ENCODE measurements at places on chromosomes 12 and 14.
A peak's percentile ranks its signal among the peaks of the same experiment; 100 is the strongest.

DNA sequence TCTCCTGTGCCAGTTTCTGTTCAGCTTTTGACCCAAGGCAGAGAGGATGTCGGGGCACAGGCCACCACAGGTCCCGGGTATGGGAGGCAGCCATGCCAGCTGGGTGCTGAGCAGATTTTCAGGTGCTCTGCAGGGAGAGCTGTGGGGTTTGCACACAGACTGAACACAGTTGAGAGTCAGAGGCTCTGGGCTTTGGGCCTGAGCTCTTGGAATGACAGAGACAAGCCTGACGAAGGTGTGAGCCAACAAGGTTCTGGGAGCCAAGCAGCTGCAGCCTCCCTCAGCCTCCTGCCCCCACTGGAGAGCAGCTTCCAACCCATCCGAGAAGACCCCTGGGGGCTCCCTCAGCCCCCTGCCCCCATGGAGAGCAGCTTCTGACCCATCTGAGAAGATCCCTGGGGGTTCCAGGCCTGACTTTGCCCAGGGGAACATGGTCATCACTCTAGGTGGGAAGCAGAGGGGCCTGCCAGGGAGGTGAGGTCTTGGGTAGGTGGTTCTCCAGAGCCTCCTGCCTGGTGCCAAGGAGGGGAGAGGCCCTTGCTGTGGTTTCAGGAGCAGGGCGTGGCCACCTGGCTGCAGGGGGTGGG, 13.8 kb downstream of the FBRSL1 start:
- no peak for DNase-seq

DNA sequence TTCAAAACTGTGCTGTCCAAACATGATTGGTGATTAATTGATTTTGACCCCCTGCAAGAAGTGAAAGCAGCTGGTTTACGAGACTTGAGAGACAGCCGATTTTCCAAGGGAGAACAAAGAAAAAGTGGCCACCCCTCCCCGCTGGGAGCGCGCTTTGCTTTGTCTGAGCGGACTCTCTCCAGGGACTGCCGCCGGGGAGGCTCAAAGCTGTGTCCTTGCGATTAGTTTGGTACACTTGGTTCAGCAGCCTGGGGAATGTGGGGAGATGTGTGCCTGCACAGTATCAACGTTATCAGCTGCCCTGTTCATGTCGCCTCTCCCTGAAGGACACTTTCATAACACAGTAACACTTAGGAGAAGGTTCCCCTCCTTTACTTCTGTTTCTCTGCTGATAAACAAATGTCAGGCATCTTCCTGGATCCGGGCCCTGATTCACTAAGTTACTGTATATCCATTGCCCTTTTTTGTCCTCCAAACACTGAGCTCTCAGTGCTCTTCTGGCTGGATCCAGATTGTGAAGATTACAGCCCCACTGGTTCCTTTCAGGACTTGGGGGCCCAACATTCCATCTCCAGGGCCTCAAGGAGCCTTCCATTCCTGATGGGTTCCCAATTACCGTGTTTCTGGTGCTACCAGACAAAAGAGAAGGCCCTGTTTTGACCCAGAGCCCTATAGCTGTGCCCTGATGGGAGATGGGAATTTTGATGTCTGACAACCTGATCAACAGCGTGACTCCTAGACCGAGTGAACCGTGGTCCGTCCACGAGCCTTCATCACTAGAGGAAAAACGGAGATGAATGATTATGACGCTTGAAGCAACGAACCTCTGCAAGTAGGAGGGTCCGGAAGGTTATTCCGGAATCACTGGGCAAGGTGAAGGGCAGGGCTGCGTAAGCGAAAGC, 31.7 kb upstream of the TUBA1C start:
- no peak for DNase-seq

- DNase-seq = peak; percentile 11
Observed at GRCh38 chr12:31118347-31119191, 44.9 kb downstream of the DDX11 start.

DNA sequence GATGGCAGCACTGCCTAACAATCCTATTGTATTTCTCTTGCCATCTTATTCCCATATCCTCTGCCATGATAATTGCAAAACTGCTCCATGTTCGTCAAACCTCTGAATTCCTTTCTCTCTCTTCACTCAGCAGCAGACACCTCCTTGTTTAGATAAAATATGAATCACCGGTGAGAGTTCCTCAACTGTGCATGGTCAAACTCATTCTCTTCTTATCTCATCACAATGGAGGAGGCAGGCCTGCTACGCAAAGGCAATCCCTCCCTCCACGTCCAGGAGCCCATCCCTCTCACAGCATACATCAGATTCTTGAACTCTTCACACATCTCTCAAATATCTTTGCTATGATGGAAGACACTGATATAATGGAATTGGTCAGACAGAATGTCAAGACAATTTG, 90.1 kb upstream of the DAAM1 start:
- DNase-seq = no peak

DNA sequence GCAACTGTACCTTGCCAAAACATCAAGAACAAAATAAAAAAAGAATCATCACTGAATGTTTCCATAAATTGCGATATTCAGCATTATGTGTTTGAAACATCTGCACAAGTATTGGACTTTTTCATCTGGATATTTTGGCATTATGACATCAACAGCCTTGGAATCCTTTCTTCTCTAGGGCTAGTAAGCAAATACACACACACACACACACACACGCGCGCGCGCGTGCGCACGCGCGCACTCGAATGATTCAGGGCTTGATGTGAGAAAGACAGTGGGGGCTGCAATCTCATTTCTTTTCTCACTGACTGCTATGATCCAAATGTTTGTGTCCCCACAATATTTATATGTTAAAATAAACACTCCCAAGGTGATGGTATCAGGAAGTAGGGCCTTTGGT, 90.0 kb upstream of the SLC38A4 start:
- no peak for DNase-seq

DNA sequence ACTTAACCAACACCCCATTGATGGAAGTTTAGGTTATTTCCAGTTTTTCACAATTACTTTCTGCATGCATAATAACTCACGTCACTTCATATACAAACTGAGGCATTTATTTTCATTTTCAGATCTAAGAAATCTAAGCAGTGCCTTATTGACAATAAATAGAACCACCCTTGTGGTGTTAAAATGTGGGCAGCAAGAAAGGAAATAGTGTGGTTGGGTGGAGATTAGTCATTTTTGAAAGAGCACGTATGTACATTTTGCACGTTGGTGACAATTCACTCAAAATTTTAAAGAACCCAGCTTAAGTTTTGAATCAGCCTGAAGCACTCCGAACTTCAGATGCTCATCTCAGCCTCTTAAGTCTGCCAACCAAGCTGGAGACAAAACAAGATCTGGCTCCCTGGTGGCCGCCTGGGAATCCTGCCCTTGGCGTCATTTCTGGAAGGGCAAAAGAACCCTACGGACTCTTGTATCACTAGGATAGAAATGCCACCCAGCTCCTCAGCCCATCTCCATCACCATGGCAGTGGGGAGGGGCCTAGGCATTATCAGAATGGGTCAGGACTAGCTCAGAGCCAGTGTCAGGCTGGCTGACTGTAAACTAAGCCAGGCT, 89.5 kb upstream of the BCL2L14 start:
- DNase-seq = peak; percentile 94

DNA sequence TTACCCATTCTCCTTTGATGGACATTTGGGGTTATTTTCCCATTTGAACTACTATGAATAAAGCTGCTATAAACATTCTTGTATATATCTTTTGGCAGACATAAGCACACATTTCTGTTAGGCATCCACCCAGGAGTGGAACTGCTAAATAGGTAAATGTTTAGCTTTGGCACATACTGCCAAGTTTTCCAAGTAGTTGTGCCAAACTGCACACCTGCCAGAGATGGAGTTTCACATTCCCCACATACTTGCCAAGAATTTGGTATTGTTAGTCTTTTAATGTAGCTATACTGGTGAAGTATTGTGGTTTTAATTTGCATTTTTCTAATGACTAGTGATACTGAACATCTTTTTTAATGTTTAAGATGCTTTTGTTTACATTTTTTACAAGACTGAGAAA, 201.0 kb downstream of the GXYLT1 start:
- DNase-seq = no peak

- DNase-seq = no peak
Observed at GRCh38 chr12:45994736-45995135, 4.4 kb upstream of the SCAF11 start.

GRCh38 chr14:100616854-100617409, 29.7 kb upstream of the BEGAIN start:
- DNase-seq = no peak

GRCh38 chr12:101941306-101942249, 64.2 kb downstream of the DRAM1 start:
- DNase-seq = no peak

- DNase-seq = no peak
Observed at GRCh38 chr14:24136684-24137528, 912 bp downstream of the PSME1 start.

DNA sequence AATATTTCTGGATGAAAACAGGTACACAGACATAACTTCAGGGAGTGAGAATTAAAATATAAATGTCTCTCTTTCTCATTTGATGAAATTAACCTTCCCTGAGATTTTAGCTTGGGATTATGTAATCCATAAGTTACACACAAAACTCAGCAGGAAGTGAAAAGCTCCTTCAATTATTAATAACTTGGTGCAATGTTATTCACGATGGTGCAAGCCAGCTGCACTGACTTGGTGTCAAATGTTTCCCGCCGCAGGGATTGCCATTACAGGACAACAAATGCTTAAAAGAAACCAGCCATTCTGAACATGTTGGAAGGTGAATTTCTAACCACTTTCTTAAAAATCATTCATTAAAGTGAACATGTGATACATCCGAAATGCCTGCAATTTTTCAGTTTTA, 250.4 kb downstream of the FOXN3 start:
- no peak for DNase-seq

GRCh38 chr12:42299392-42300308, 26.2 kb downstream of the ZCRB1 start:
- peak; percentile 6 for DNase-seq

- no peak for DNase-seq
Observed at GRCh38 chr12:3905664-3906063, 32.5 kb upstream of the PARP11 start.

- no peak for DNase-seq
Observed at GRCh38 chr14:104777808-104778249, 17.7 kb downstream of the AKT1 start.

DNA sequence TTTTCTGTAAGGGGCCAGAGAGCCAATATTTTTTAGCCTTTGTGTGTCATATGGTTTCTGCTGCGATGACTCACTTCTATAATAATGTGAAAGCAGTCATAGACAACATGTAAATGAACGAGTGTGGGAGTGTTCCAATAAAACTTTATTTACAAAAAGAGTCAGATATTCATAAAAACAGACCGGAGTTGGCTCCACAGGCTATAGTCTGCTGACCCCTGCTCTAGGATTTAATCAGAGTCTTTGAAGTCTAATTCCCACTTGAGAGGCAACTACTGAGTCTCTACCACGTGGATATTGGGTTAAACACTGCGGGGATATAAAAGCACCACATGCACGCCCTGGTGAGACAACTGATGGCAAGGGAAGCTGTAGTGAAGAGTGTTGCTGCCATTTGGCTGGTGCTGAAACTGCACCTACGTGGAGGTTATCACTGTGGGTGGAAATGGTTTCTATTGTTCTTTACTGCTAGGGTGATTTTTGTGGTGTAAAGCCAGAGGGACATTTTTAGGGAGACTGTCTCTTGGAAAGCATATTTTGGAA, 3.6 kb upstream of the NINJ2 start:
- DNase-seq = peak; percentile 60

- DNase-seq = no peak
Observed at GRCh38 chr14:74147571-74147970, 62.8 kb downstream of the LIN52 start.

DNA sequence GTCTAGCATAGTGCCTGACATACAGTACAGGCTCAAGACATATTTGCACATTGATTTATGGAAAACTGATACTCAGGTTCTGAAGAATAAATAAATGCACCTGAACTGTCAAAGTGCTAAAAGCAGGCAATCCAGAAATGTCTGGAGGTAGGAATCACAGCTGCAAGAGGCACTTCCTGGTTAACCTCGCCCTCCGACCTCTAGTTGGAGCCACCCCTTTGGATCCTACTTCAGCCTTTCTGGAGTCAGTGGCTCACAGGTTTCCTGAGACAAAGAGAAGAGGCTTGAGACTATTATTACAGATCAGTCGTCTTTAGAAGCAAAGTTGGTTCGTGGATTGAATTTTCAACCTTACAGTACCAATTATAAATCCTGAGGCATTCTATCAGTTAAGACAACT, 13.0 kb downstream of the TCP11L2 start:
- DNase-seq = no peak

DNA sequence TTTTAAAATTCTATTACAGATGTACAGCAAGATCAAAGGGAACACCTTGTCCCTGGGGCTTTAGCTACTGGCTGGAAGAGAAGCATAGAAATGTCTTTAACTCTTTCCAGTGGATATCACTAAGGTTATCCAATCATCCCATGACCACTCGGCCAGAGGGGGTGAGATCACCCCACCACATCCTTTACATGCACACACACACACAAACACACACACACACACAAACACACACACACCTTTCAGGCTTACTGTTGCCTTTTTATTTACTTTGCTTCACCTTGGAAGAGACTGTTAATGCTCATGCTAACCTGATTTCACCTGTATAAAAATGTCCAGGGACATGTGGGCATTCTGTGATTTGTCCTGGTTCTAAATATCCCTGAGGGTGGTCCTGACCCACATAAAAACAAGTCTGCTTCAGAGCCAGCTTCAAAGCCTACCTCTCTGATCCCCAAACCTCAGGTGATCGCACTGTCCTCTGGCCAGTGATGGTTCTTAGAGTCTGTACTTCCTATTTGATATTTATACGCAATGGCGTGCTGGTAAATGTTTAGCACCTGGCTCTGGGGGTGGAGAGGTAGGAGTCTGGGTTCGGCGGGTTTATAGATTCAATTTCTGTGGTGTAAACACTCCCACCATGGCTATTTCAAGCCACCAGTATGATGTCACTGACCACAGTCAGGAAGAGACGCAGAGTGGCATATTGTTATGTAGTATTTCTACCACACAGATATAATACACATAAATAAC, 166.1 kb upstream of the EEA1 start:
- no peak for DNase-seq

DNA sequence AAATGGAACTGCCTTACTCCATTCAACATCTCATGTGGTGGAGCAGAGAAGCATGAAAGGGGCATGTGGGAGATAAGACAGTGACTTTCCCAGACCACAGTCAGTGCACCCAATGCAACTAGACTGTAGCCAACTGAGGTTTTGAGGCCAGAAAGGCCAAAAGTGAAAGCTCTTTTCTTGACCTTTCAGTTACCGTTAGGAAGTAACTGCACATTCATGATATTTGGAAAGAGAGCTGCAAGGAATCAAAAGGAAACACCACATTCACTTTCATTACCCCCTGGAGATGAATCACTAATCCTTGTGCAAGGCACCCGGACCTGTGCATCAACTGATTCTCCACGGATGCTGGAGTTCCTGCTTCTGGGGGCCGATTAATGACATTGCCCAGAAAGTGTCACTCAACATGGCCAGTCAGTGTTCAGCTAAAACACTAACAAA, 72.9 kb upstream of the ELK3 start:
- DNase-seq = no peak

GRCh38 chr12:50057000-50057841, at the start of gene ASIC1:
ASIC1 (plus strand) TSS chr12:50057596; CDS start chr12:50058767, 1,171 bp downstream.
- peak; percentile 67 for DNase-seq
